Epithelial cell of alveolus of lung (primary cell): ENCODE measurements at places on chromosomes 5 and 9. TPM values are rescaled to one million over a fixed set of nuclear protein-coding genes. Genes with fewer than 3 reads are reported as not detected.

Gene GLRA1
- total RNA-seq, result not detected in 2 replicates

Gene LCN1
- total RNA-seq, result not detected in 2 replicates

Gene VLDLR
- 6.0 and 10.5 TPM in 2 replicates for total RNA-seq

Gene SLC9A3
- total RNA-seq, result 1.6 and 5.3 TPM in 2 replicates

Gene INSL6
- not detected in 2 replicates for total RNA-seq

Gene ARL15
- 10.7 and 17.5 TPM in 2 replicates for total RNA-seq

Gene PCDHGA5
- total RNA-seq, result 0.13 and 1.3 TPM in 2 replicates

Gene SOHLH1
- not detected in 2 replicates for total RNA-seq

Gene TSLP
- total RNA-seq, result 0.80 and 5.8 TPM in 2 replicates

Gene PKD2L2
- total RNA-seq, result not detected in 2 replicates

Gene PCDHGA3
- 0.65 and 0.72 TPM in 2 replicates for total RNA-seq

Gene ACSL6
- total RNA-seq, result not detected in 2 replicates

Gene HTR4
- not detected in 2 replicates for total RNA-seq

Gene FCN2
- not detected in 2 replicates for total RNA-seq

Gene IRGM
- total RNA-seq, result 13.3 TPM in 1 of 2 replicates, not detected in the other

Gene NDUFB6
- total RNA-seq, result 60.4 and 80.8 TPM in 2 replicates

Gene LIX1
- total RNA-seq, result under 0.01 TPM in 1 of 2 replicates, not detected in the other

Gene EMB
- total RNA-seq, result 0.32 and 3.2 TPM in 2 replicates

Gene IL9
- total RNA-seq, result not detected in 2 replicates

Gene LHFPL2
- 20.6 and 52.0 TPM in 2 replicates for total RNA-seq

Gene LOX
- 123 and 125 TPM in 2 replicates for total RNA-seq

Gene PRDM9
- not detected in 2 replicates for total RNA-seq

Gene CCL28
- 0.65 and 1.0 TPM in 2 replicates for total RNA-seq

Gene MVB12B
- 2.2 and 2.9 TPM in 2 replicates for total RNA-seq

Gene EQTN
- total RNA-seq, result not detected in 2 replicates

Gene KDM4C
- 9.1 and 16.4 TPM in 2 replicates for total RNA-seq

Gene PCDHB3
- 0.13 and 0.16 TPM in 2 replicates for total RNA-seq
